ENCODE measurements at places on chromosomes 5 and 9. TPM values are rescaled to one million over a fixed set of nuclear protein-coding genes. Genes with fewer than 3 reads are reported as not detected.

DNA sequence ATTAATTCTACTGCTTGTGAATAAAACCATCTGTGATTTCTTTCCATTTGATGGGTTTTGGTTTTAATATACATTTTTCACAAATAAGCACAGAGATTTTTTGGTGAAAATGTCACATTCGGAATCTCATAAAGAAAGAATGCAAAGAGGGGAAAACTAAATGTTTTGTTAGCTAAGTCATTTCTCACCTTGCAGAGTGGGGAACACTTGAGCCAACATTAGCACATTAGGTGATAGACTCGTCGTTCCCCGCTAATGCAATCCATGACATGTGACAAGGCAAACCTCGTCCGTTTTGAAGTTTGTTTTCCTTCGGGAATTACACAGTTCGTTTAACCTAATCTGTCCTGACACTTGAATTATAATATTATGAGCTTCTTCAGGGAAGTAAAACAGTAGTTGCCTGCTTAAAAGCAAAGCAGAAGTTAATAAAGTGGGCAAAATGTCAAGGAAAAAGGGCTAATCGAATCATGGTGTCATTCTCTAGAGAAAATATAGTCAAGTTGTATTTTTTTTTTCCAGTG, 95.8 kb upstream of the LMX1B start:
- H3K27ac ChIP-seq, result no peak overlapping the region
- H3K4me1 ChIP-seq, result no peaks in the 10 kb centered on the region
- H3K27me3 ChIP-seq, result peaks cover 82% of the 10 kb centered on the region
- no peak overlapping the region for H3K4me3 ChIP-seq
- DNase-seq, result no peak
- no peaks in the 10 kb centered on the region for H3K36me3 ChIP-seq

GRCh38 chr5:75235711-75236110, 967 bp downstream of the ANKRD31 start:
- H3K27ac ChIP-seq, result no peak overlapping the region
- no peak for DNase-seq
- H3K36me3 ChIP-seq, result no peaks in the 10 kb centered on the region
- H3K4me1 ChIP-seq, result no peaks in the 10 kb centered on the region

- H3K36me3 ChIP-seq, result no peaks in the 10 kb centered on the region
- no peaks in the 10 kb centered on the region for H3K4me1 ChIP-seq
- H3K27ac ChIP-seq, result no peak overlapping the region
- DNase-seq, result no peak
- H3K27me3 ChIP-seq, result no peaks in the 10 kb centered on the region
Measured at GRCh38 chr9:97895695-97896332, 26.5 kb downstream of the TRMO start.

GRCh38 chr9:77892171-77892570, 139.4 kb downstream of the GNAQ start:
- no peaks in the 10 kb centered on the region for H3K36me3 ChIP-seq
- H3K27me3 ChIP-seq, result no peaks in the 10 kb centered on the region
- no peak overlapping the region for H3K27ac ChIP-seq
- no peaks in the 10 kb centered on the region for H3K4me1 ChIP-seq
- no peak overlapping the region for H3K4me3 ChIP-seq

- DNase-seq, result no peak
- H3K27me3 ChIP-seq, result no peaks in the 10 kb centered on the region
- H3K4me1 ChIP-seq, result peaks cover 16% of the 10 kb centered on the region
- no peaks in the 10 kb centered on the region for H3K36me3 ChIP-seq
Measured at GRCh38 chr5:33309536-33310345, 131.0 kb upstream of the TARS1 start.

GRCh38 chr5:82982846-82983245, 94.3 kb downstream of the TMEM167A start:
- no peak for DNase-seq
- H3K4me3 ChIP-seq, result no peak overlapping the region
- no peak overlapping the region for H3K27ac ChIP-seq
- H3K36me3 ChIP-seq, result no peaks in the 10 kb centered on the region

GRCh38 chr5:1152771-1153282, 41.0 kb upstream of the SLC12A7 start:
- H3K36me3 ChIP-seq, result no peaks in the 10 kb centered on the region
- H3K27me3 ChIP-seq, result peaks cover 31% of the 10 kb centered on the region
- no peak for DNase-seq
- H3K4me1 ChIP-seq, result peaks cover 3% of the 10 kb centered on the region
- H3K4me3 ChIP-seq, result no peak overlapping the region

Gene OTULINL
- 20.8 TPM for polyA plus RNA-seq

Gene STKLD1
- polyA plus RNA-seq, result 0.79 TPM
